Myocyte (in vitro differentiated cells): ENCODE measurements at places on chromosomes 6 and 20. TPM values are rescaled to one million over a fixed set of nuclear protein-coding genes. Genes with fewer than 3 reads are reported as not detected.
A peak's percentile ranks its signal among the peaks of the same experiment; 100 is the strongest.

DNA sequence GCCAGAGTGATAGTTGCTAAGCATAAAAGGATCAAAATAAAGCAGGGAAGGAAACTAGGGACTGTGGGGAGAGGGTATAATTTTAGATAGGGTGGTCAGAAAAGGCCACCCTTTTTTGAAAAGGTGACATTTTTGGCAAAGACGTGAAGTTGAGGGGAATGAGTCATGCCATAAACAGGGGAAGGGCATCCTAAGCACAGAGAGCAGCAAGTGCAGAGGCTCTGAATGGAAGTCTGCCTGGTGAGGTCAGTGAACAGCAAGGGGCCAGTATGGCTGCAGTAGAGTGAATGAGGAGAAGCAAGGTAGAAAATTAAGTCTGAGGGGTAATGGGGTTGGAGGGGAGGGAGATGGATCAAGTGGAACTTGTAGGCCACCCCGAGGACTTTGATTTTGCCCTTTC lies 2.4 kb downstream of the KLC4 start:
- no peak for DNase-seq

- DNase-seq = no peak
Measured at GRCh38 chr20:46827718-46828458, 66.8 kb upstream of the EYA2 start.

GRCh38 chr6:16805243-16805950 lies 44.1 kb upstream of the ATXN1 start:
- peak; percentile 22 for DNase-seq

DNA sequence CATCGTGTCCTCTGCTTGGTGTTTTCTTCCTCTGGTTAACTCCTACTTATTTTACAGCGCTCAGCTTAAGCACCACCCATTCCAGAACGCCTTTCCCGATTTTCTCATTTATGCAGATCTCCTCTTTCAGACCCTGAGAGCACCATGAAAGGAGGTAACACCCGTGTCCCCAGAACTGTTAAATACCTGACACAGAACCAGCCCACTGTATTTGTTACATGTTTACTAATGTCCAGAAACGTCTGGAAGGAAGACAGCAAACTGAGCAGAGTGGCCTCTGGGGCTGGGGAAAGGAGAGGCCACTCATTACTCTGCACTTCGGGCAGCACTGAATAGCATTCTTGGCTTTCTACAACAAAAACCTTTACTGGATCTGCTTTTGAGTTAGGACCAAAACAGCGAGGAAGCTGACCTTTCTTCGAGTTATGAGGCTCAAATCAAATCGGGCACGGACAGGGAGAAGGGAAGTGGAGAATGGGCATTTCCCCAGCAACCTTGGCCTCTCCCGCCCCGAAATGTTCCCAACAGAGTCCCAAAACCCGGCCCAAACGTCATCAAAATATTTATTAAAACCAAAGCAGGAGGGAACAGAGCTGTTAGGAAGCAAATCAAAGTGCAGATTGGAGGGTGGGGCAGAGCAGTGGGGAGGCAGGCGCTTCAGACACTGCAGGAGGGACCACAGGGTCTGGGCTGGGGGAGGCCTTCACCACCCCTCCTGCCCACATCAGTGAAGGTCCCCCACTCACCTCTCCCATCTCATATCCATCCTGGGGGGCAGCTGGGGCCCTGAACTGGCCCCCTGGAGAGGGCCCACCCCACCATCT lies 1.1 kb upstream of the NECAB3 start:
- no peak for DNase-seq

GRCh38 chr6:131378874-131379273 lies 194.2 kb upstream of the ARG1 start:
- no peak for DNase-seq

DNA sequence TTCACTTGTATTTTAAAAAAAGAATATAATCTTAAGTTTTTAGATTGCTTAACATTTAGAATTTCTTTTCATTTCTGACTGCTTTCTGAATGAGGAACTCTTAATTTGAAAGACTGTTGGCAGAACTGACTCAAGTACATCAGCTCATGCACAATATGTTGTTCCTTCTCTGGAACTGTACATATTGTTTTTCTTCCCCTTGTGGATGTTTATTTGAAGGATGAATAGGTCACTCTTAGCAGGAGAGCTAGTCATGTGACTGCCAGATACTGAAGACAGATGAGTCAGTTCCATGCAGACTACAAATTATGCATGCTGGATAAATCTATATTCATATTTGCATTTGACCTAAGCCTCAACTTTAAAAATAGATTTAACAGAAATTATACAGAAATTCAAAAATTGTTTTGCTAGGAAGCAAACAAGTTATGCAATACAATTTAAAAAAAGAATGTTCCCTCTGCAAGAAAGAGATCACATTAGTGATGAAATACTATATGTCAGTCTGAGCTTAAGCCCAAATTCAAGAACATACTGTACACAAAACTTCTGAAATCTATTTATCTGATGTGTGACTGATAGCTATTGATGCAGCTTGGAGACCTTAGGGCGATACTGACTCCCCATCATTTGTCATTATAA lies 1274.9 kb upstream of the GJE1 start:
- DNase-seq = peak; percentile 34

GRCh38 chr6:28005975-28006374 lies 48.9 kb downstream of the OR2B6 start:
- DNase-seq = no peak

ZNF311 gene
- 0.32 and 1.5 TPM in 2 replicates for total RNA-seq

ZNF391 gene
- total RNA-seq = 0.03 and 0.16 TPM in 2 replicates

- DNase-seq = no peak
Measured at GRCh38 chr6:21754891-21755290, 161.3 kb downstream of the SOX4 start.

GRCh38 chr6:15527838-15528617 lies 134.8 kb downstream of the DTNBP1 start:
- no peak for DNase-seq

GRCh38 chr6:139376017-139376330 lies 1.5 kb upstream of the CITED2 start:
- DNase-seq = peak; percentile 66

GRCh38 chr6:134105940-134106339 lies 53.5 kb upstream of the SLC2A12 start:
- no peak for DNase-seq

- peak; percentile 68 for DNase-seq
Measured at GRCh38 chr20:992801-993535, 9.1 kb downstream of the RSPO4 start.

FAM217A gene
- total RNA-seq = not detected in 2 replicates

C6orf136 gene
- total RNA-seq = 7.0 and 7.5 TPM in 2 replicates

TSBP1 gene
- not detected in 2 replicates for total RNA-seq

GRCh38 chr6:32692019-32692418 lies 25.6 kb upstream of the HLA-DQB1 start:
- DNase-seq = no peak

- peak; percentile 73 for DNase-seq
Measured at GRCh38 chr6:139473231-139473701, 98.8 kb upstream of the CITED2 start.

- DNase-seq = no peak
Measured at GRCh38 chr20:19078448-19079373, 133.7 kb upstream of the SLC24A3 start.

ARHGAP40 gene
- total RNA-seq = not detected in 2 replicates

- no peak for DNase-seq
Measured at GRCh38 chr6:140782941-140783340, 1349.8 kb upstream of the GJE1 start.

DNA sequence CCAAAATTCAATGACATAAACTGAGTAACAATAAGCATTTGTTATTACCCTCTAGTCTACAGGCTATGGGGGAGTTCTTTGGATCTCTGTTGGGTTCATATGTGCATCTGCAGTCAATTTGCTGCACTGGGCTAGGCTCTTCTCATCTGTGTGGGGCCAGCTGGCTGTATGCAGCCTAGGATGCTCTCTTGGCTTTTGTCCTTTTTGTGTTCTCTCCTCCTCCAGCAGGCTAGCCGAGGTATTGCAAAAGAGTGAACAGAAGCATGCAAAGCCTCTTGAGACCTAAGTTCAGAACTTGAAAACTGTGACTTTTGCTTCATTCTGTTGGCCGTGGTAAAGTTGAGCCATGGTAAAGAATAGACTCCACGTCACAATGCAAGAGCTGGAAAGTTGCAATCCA lies 62.8 kb upstream of the FOXO3 start:
- DNase-seq = peak; percentile 41

DNA sequence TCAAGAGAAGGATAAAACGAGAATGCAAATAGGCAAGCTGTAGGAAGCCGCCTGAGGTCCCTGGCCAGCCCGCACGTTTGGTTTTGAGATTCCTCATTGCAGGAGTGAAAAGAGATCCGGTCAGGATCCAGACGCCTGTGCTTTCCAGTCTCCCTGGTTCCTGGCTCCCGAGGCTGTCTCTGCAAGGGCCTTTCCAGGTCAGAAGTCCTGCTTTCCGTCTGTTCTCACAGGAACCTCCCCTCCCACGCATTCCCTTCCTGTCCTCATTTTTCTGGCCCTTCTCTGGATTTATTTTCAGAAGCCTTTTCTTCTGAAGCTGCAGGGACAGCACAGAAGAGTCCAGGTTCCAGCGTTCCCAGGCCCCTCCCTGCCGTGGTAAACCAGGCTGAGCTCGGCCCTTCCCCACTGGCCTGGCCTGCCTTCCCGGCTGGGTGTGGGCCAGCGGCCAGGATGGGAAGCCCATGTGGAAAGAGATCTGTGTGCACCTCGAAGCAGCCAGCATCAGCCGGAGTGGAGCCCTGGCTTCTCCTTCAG lies 54.0 kb downstream of the TMEM242 start:
- peak; percentile 44 for DNase-seq

DNA sequence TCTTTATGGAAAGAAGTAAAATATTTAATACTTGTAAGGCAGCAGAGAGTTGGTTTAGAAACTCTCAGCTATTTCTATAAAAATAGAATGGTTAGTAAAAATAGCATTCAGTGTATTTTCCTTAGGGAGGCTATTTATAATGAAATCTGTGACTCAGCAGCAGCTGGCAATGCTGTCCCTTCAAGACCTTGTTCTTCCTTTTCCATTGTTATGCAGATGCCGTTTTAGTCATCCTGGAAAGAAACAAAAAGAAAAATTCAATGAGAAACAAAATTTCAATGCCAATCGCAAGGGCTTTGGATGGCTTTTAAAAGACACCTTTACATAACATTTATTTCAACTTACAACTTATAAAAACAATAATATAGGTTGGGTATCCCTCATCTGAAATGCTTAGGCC lies 17.5 kb downstream of the MPC1 start:
- DNase-seq = peak; percentile 82

OTOR gene
- total RNA-seq = not detected in 2 replicates

GRCh38 chr6:128343706-128344105 lies 176.7 kb downstream of the PTPRK start:
- no peak for DNase-seq

DNA sequence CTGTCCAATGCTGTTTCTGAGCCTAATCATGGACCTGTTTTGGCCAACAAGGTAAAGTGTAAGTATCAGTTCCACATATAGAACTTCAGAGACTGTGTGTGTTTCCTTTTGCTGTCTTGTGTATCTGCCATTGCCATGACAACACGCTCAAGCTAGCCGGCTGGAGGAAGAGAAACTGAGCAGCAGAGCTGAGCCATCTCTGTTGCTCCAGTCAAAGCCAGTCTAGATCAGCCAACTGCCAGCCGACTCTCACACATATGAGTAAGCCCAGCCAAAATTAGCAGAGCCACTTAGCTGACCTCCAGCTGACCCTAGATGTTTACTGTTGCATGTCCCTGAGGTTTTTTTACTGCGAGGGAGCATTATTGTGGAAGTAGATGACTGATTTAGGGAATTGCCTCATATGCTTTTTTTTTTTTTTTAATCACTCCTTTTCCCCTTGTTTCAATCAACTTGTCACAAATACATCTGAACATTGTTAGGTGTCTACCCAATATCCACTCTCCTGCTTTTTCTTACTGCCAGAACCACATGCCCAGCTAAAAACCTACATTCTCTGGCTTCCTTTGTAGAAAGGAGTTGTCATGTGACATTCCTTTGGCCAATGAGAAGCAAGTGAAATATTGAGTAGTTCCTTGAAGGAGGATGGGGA lies 304.3 kb upstream of the SUPT3H start:
- DNase-seq = peak; percentile 66

DNA sequence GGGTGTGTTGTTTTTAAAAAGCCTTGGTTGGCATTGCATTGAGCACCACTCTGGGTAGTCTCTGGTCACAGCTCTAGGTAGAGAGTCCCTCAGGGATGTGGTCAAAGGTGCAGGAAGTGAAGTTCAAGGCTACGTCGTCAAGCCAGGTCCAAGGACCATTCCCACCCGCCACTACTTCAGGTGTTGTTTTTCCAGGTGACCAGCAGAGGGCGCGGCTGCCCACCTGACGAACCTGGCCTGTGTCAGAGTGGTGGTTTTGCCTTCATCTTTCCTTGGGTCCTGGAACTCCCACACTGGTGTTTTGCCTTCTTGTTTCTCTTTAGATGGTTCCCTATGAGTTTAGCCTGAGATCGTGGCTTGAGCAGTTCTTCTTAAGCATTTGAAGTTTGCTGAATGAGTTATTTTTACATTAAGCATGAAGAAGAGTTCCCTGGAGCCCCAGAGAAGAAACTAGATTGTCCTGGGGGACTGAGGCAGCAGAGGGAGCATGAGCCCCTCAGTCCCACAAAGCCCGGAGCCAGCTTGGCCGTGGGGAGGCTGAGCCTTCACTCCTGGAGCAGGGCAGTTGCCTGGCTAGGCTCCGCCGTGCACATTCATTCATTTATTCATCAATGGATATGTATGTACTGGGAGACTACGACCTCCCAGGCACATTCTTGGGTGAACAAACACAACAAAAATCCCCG lies 5.6 kb upstream of the PHACTR3 start:
- no peak for DNase-seq

SEMG1 gene
- total RNA-seq = not detected in 2 replicates

- DNase-seq = no peak
Measured at GRCh38 chr6:30806581-30807183, 62.3 kb upstream of the IER3 start.

DAAM2 gene
- total RNA-seq = 20.1 and 25.0 TPM in 2 replicates

SLC32A1 gene
- total RNA-seq = not detected in 2 replicates

DNA sequence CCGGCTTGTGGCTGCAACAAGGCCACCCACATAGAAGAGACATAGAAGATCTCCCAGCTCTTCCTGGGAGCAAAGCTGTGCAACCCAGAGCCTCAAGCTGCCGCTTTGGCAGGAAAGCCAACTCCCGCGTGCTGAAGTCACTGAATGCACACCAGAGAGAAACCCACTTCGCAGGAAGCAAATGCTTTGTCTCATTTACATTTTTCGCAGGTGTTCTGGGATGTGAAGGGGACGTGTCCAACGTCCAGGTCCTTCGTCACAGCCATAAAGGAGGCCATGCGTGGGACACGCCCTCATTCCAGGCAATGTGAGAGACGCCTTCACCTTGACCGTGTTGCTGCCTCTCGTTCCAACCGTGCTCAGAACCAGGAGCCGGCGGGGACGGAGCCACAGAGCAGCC lies 24.4 kb downstream of the KCNQ2 start:
- no peak for DNase-seq

MICB gene
- total RNA-seq = 2.1 and 2.9 TPM in 2 replicates

C20orf96 gene
- 2.5 and 3.3 TPM in 2 replicates for total RNA-seq

DLK2 gene
- 3.3 and 6.2 TPM in 2 replicates for total RNA-seq
